Left renal pelvis (tissue), 4 donors: ENCODE measurements at places on chromosomes 5 and 9. TPM values are rescaled to one million over a fixed set of nuclear protein-coding genes. Genes with fewer than 3 reads are reported as not detected.

DNA sequence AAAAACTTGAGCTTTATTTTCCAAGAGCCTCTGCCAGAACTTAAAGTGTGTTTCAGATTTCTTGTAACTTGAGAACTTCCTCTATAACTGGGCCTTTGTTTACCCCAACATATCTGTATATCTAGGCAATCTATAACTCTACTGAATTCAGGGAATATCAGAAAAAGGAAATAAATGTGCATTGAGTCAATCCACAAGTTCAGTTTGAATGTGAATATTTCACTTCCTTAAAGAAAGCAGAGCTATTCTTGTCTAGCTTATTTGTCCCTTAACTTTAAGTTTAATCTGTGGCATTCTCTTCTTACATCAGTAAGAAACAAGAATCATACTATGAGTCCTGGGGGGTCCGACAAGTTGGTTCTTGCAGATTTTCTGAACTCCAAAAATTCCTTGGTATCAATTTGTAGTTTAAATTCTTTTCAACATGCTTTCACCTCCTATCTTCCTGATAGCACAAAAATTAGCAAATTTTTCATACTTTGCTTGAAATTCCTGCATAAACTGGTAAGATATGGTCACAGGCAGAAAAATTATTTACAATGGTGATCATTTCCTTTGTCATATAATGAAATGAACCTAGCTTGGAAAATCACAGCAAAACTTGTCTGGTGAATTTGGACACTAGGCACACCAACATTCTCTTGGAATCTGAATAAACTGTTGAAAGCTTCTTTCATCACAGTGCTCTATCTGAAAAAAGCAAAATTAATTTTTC is 19.8 kb upstream of the ITGA1 start:
- DNase-seq = no peak

Gene FGFR4
- polyA plus RNA-seq = 2.5 TPM

DNA sequence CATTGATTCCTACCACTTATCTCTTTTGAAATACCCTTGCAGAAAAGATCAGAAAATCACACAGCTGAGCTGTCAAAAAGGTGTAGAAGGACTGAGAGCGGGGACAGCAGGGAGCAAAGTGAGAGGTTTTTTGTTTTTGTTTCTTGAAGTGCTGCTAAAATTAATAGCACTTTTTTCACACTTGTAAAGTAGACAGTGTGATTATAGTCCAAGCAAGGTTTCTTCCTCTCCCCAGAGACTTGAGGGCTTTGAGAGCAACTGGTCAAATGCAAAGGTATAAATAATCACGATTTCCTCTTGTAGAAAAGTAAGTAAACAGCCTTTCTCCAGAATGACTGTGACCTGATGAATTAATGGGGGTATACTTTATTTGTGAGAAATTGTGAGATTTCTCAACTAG is 326.9 kb downstream of the ZNF608 start:
- no peak for DNase-seq

GRCh38 chr9:129885670-129886106 is 50.4 kb downstream of the USP20 start:
- DNase-seq = peak; percentile 67

DNA sequence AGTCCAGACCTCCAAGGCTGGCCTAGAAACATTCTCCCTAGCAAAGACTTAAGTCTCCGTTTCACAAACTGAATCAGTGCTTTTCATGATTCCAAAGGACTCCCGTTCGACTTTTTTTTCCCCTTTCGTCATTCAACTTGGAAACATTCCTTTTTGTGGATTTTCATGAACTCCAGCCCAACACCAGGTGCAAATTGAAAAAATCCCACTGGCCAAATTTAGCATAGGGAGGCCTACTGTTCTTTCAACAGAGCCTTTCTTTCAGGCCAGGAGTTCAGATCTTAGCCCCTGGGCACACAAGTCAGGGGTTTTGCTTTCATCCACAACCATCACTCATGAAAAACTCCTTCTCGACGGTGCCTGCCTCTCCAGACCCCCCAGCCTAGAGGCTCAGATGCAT is 285.3 kb downstream of the PIK3R1 start:
- DNase-seq = no peak

GRCh38 chr5:94893412-94894135 is 275.1 kb downstream of the SLF1 start:
- no peak for DNase-seq

GRCh38 chr5:2149195-2149539 is 266.4 kb upstream of the IRX4 start:
- DNase-seq = no peak
